ENCODE measurements at places on chromosomes 13 and 19.
A peak's percentile ranks its signal among the peaks of the same experiment; 100 is the strongest.

DNA sequence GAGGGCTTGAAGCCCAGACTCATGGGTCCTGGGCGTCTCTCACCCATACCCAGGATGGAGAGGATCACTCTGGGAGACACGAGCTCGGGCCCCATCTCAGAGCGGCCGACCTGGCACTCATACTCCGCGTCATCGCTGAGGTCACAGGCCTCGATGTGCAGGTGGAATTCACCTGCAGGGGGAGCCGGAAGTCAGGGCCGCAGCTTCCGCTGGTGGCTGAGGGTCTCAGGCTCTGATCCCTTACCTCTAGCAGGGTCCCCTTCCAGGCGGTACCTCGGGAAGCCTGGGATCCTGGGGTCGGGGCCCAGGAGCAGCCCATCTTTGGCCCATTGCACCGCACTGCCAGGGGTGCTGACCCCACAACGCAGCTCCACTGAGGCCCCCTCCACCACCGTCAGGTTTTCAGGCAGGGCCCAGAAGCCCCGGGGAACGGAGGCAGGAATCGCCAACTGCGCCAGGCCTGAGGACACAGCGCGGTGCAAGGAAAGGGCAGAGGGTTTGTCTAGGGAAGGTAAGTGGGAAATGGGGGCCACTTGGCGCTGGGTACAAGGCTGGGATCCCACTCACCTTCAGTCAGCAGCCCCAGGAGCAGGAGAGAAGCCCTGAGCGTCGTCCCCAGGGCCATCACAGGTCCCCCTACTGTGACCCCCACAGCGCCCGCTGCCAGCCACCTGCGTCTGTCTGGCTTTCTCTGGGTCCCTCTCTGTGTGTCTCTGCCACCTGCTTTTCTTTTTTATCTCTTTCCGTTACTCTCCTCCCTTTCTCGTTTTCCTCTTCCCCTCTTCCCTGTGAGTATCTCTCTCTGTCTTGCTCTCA, 883 bp downstream of the NPHS1 start:
- DNase-seq: no peak

GRCh38 chr13:110307767-110308655, 927 bp downstream of the COL4A2 start:
- peak; percentile 67 for DNase-seq

DNA sequence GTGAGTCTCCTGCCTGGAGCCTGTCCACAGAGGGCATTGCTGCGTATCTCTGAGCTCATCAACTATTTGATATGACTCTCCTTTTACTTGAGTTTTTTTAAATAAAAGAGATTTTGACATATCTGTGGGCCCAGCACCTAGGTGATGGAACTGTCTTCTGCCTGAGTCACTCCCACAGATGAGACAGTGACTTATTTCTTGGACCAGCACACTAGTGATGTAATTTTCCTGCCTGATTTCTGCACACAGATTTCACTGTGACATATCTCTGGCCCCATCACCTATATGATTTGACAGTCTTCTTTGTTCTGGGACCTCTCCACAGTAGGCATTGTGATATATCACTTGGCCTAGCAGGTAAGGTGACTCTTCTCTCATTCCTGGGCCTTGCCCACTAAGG, 66.6 kb upstream of the ZNF43 start:
- no peak for DNase-seq

DNA sequence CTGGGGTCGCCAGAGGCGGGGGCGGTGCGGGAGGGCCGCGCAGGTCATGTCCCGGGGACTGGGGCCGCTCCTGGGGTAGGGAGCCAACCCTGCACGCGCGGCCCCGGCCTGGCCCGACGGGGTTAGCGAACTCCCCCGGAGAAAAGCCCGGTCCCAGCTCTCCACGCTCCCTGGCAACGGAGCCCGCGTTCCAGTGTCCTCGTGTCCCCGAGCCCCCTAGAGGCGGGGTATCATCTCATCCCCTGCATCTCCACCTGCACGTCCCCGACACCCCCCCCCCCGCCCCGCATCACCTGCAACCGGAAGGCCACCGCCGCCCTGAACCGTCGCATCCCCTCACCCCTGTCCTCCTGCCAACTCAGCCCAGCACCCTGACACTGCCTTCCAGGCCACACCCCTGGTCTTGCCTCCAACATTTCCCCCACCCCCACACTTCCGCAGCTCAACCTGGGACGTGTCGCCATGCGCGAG, 2.7 kb downstream of the WDR88 start:
- no peak for DNase-seq
